ENCODE measurements at places on chromosomes 6 and 20.
A peak's percentile ranks its signal among the peaks of the same experiment; 100 is the strongest.

DNA sequence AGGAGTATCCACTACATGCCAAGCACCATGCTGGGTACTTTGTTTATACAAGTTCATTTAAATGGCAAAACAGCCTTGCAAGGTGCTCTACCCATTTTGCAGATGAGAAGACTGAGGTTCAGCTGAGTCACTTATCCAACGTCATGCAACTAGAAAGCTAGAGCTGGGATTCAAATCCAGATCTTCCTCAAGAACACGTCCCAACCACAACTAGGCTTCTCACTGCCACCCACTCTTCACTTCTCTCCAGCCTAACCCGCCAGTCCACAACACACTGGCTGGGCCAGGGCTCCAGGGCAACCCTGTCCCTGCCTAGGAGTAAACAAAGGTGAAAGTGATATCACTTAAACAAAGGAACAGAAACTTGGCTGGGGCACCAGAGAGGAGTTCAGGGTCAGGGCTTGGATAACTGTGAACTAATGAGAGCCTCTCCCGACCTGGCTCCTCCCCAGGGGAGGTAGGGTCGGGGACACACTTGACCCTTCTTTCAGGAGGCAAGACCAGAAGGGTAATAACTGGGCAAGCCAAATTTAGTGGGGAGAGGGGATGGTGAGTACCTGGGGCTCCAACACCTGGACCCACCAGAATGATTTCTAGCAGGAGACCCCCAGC, 7.9 kb downstream of the SDC4 start:
- no peak for DNase-seq

DNA sequence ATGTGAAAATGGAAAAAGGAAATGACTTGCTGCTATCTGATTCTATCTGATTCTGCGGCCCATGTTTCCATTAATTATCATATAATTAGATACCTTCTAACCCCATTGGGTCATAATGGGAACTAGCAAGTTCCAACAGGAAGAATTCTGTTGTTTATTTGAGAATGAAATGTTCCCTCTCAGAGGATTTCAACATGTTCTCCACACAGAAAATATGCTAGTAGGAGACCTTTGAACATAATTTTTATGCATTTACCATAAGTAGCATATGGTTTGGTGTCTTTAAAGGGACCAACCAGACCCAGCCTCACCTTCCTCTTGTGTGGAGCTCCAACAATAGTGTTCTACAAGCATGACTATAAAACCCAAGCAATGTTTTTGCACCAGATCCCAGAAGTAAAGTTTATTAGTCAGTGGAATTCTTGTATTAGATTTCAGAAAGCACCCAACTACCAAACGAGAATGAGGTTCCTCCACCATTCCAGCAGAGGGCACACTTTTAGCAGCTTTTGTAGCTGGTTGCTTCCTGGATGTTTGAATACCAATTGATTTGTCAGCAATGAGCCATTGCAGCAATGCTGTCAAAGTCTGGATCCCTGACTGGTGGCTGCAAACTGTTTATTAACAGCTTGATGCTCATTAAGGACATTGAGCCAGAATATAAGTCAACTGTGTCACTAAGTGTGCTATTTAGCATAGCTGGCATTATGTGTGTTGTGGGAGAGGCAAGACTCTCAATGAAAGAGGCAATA, 143.6 kb upstream of the GJE1 start:
- DNase-seq = peak; percentile 45

DNA sequence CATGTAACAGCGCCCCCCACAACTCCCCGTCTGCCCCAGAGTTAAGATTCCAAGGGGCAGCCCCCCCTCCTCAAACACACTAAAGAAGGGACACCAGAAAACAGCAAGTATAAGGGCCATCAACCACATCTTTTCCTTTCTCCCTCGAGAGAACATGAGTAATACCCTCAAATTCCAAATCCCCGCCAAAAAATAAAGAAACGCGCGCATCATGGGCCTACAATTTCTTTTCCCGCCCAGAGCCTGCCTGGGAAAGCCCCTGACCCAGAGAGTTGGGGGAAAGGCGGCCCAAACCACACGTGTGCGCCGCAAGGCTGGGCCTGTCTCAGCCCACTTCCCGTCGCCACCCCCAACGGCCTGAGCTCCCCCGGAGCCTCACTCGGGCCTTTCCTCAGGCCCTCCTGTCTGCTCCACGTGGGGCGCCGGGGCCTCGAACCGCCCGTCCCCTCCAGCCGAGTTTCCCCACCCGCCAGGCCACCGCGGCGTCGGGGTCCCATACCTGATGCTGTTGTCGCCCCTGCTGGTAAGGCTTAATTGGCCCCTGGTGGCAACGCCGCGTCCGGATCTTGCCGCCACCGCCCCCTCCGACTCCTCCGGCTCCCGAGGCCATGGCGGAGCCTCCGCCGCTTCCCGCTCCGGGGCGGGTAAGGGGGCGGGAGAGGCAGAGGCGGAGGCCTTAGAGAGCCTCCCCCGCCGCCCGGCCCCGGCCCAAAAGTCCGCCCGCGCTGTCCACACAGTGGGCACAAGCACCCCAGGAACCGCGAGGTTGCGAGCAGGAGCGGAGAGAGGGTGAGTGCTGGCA, 746 bp downstream of the NUP153 start:
- peak; percentile 62 for DNase-seq

GRCh38 chr6:88569959-88570358, 393.5 kb downstream of the RNGTT start:
- no peak for DNase-seq

DNA sequence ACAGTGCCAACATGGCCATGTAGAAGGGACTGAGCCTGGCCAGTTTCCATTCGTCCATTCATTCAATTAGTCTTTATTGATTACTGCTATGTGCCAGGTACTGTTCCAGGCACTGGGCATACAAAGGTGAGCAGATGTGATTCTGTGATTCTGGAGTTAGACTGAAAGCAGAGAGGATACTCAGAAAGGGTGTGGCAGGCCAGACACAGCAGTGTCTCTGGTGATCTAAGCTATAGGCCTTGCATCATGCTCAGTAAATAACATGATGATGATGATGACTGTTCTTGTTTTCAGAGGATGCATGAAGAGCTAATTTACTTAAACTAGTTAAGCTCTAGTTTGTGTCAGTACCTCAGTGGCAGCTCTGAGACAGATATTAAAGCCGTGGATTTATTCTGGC, 31.4 kb upstream of the FUCA2 start:
- no peak for DNase-seq

Data from WTC11 (cell line).